CD4-positive, alpha-beta T cell (primary cell): ENCODE measurements at places on chromosomes 4 and X. TPM values are rescaled to one million over a fixed set of nuclear protein-coding genes. Genes with fewer than 3 reads are reported as not detected.

- DNase-seq = no peak
Observed at GRCh38 chr4:100849319-100849718, 331.5 kb upstream of the EMCN start.

GRCh38 chr4:157459785-157460184 is 239.3 kb downstream of the GRIA2 start:
- no peak for DNase-seq

GRCh38 chr4:176090115-176090514 is 24.5 kb downstream of the WDR17 start:
- no peak for DNase-seq

DNA sequence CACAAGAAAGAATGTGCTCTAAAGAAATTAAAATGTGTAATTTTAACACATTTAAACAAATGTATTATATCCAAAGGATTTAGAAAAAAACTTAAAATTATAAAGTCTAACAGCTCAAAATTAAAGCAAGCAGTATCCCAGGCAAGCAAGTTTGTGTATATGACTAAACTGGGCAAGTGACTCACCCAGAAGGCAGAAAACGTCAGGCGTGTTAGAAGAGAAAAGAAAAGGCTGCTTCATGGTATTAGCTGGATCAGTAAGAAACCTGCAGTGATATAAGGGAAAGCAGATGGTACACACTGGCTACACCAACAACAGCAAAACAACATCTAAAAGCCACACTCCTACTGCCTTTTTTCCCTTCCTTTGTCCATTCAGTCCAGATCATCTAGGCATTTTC is 250.6 kb upstream of the NDST3 start:
- DNase-seq = no peak

DNA sequence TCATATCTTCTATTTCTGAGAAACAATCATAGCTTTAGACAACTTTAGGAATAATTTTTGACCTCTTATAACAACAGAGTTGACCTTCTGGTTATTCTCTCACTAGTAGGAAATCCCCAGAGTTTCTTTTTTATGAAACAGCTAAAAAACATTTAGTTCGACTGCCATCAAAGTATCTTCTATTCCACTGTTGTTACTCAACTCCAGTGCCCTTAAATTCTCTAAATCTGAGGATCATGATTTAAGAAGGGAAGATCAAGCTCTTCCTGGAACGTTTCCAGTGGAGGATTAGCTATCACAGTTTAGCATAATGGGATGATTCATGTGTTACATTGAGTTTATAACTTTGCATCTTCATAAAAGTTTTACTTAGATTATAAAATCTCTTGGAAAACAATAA is 134.9 kb upstream of the VEGFC start:
- DNase-seq = no peak

ITIH6 gene
- not detected for total RNA-seq

LAMP2 gene
- 13.4 TPM for total RNA-seq

TMEM131L gene
- total RNA-seq = 101 TPM
